ENCODE measurements at places on chromosomes 6 and 20.

GRCh38 chr20:1805161-1805581, 90.0 kb upstream of the SIRPA start:
- no peak for DNase-seq

- no peak for DNase-seq
Measured at GRCh38 chr20:59032713-59033059, 551 bp upstream of the ATP5F1E start.

GRCh38 chr6:160260803-160261450, 2.3 kb upstream of the SLC22A2 start:
- no peak for DNase-seq

- no peak for DNase-seq
Measured at GRCh38 chr6:37643851-37644672, 53.6 kb downstream of the MDGA1 start.

GRCh38 chr20:6828794-6829423, 61.4 kb downstream of the BMP2 start:
- no peak for DNase-seq

DNA sequence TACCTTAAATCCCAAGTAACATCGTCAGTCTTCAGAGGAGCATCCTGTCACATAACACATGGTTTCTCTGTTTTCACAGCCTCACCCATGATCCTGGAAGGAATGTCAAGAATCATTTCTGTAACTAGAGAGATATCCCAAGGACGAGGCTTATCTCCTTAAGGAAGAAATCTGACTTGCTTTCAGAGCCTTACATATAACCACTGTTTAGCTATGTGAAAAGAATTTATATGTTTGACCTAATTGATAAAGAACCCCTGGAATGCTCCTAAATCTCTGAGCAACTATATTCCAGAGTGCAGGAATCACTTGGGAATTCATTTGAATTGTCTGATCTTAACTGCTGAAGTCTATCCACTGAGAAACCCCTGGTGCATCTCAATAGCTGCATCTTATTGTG, 243.1 kb downstream of the ALDH8A1 start:
- no peak for DNase-seq

GRCh38 chr20:13231031-13231752, 10.1 kb downstream of the ISM1 start:
- DNase-seq = no peak

GRCh38 chr6:35960187-35960586, 39.3 kb upstream of the SRPK1 start:
- DNase-seq = no peak

DNA sequence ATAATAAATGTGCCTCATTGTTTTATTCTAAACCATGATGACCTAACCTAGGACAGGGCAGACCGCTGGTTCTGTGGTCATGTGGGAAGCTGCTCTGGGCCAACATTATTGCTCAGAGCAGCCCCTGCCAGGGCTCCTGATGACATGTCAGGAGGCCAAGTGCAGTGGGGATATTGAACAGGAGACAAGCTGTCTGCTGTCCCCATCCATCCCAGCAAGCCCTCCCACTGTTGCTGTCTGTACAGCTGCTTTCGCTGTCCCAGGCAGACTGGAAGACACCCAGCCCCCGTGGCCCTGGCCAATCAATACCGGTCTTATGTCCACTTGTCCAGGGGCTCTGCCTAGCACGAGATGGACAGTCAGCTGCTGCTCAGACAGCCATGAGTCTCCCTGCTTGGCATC, 43.2 kb upstream of the FNDC1 start:
- DNase-seq = peak; percentile 85

- DNase-seq = no peak
Measured at GRCh38 chr6:498795-499231, 107.3 kb downstream of the IRF4 start.

- DNase-seq = no peak
Measured at GRCh38 chr6:46898006-46898405, 23.7 kb downstream of the ADGRF5 start.

DNA sequence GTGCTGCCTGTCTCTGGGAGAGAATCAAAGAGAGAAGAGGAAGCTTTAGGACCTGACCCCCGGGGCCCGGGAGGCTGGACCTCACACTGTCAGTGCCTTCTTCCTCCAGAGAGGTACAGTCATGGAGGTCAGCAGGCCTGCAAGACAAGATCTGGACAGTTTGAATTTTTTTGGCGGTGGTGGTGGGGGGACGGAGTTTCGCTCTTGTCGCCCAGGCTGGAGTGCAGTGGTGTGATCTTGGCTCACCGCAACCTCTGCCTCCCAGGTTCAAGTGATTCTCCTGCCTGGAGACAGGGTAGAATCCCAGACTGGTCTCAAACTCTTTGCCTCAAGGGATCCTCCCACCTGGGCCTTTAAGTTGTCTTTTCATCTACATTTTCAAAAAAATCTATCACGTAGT, 34.4 kb downstream of the NR2E1 start:
- DNase-seq = no peak

- DNase-seq = no peak
Measured at GRCh38 chr6:150971219-150971618, 105.7 kb downstream of the MTHFD1L start.

DNA sequence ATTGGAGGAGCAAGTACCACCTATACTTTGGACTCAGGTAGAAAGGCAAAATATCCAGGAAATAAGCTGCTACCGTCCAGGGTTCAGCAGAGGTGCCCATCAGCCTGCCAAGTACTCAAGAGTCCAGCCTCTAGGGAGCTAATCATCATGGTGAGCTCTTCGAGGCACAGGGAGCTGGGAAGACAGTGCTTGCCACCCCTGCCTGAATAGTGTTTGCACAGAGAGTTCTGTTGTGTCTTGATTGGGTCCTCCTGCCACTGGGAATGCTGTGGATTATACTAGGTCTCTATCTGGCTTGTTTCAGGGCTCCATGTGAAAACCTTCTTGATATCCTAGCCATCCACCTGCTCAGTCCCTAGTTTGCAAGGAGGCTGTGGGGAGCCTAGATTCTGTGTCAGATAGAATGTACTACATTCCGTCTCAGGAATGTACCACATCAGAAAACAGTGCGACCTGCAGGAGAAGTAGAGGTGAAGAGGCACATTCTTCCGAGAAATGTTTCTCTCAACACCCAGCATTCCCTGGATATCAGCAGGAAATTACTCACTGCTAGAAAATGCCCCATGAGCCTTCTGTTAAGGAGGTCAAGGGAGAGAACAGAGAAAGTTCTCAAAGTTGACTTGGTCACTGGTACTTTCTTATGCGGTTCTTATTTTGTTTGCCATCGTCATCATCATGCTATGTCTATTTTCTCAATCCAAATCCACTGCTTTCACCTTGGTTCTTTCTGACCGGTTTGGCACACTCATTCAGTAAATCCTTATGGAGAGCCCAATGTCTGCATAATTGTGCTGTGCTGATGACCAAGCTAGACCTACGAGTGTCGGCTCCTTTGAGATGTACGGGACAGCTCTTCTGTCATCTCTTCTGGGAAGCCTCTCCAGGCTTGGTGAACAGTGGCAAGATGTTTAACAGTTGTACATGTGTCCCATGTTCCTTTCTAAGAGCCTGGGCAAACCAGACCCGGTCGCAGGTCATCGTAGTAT, 30.7 kb downstream of the PTPN1 start:
- DNase-seq = no peak

- DNase-seq = no peak
Measured at GRCh38 chr6:291697-292505, at the start of gene DUSP22. DUSP22 (plus strand) TSS chr6:292487; CDS start chr6:292540, 53 bp downstream.

DNA sequence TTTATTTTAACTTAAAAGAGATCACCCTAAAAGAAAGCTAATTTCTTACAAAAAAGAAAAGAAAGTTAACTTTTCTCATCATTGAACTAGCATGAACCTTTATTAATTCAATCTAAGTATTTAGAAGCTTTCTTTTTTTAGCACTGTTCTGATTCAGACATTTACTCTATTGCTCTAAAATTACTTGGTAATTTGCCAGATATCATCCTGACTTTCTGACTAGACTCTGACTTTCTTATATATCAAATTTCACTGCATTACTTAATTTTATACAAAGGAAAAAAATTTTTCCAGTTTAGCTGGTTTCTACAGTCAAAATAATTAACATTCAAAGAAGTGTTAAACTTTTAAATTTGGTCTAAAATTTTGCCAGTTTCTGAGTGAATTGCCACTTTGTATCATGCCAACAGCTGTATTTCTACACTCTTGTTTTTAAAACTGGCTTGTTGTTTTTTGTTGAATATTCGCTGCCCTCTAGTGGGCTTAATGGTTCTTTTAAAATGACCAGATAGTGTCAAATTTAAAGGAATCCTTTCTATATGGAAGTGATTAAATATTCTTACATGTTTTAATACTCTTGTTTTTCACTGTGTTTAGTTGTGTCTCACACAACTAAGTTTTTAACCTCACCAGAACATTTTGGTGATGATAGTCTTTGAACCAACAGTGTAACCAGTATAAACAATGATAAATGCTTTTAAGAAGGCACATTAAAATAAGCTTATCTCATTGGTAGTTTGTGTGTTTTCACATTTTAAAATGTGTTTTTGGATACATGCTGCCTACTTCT, 102.0 kb downstream of the POPDC3 start:
- no peak for DNase-seq

DNA sequence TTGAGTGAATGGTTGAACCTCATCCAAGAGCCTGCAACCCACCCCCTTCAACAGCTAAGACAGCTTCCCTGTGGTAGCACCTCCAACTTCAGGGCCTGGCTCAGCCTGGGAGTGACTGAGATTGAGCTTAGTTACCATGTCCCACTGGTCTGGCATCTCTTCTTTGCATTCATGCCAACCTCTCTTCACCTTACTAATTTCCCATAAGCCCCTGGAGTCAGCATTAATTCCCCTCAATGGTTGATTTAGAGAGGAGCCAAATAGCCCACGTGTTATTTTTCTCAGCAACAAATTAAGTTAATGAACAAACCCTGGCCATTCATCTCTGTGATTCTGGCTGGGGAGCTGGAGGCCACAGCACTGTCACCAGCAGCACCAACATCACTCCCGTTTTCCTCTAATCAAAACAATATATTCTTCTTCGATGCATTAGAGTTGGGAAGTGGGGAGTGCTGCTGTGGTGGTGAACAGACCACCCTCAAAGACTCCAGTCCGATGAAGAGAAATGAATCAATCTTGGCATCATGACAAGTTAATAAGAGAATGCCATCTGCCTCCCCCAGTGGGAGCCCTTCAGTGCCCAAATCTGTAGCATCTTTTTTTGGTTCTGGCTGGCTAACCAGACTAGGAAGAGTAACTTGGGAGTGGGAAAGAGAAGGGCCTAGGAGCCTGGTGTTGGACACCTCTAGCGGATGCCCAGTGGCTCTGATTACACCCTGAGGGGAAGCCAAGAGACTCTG, 316.9 kb upstream of the RNF24 start:
- no peak for DNase-seq

DNA sequence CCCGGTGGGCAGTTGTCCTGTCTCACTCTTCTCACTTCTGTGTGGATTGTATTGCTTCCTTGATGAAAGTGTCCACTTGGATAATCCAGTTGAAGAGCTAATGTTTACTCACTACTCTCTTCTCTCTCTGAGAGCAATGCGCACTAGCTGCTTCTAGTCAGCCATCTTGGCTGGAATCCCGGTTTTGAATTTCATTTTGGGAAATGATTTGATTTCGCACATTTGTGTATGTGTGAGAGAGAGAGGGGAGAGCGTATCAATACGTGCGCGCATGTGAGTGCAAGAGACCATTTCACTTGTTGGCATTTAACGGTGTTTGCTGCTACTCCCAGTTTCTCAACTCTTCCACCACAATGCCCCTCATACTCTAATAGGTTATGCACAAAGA, 67.8 kb downstream of the KLHL32 start:
- no peak for DNase-seq

GRCh38 chr6:10837009-10837621, 1.2 kb downstream of the MAK start:
- DNase-seq = peak; percentile 11

- no peak for DNase-seq
Measured at GRCh38 chr6:138116661-138116999, 9.4 kb upstream of the PERP start.

GRCh38 chr6:112576423-112576822, 229.3 kb downstream of the RFPL4B start:
- DNase-seq = no peak

- DNase-seq = no peak
Measured at GRCh38 chr6:164379795-164380194, 929.6 kb downstream of the C6orf118 start.

- DNase-seq = no peak
Measured at GRCh38 chr6:107547451-107547840, 57.5 kb downstream of the SOBP start.

DNA sequence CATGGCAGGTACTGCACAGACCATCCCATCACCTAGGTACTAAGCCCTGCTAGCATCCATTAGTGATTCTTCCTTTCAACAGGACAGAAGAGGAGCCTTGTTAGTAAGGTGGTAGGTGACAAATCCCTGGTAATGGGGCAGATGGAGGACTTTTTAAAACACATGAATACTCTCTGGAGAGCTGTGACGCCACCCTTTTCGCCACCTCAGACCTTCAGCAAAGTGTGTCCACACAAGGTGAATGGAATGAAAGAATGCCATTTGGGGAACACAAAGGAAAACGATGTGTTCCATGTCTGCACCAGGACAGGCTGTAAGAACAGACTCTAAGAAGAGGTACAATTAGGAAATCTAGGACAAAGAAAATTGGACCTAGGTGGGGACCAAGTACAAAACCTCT, 110.5 kb upstream of the CARMIL1 start:
- no peak for DNase-seq

- DNase-seq = no peak
Measured at GRCh38 chr20:51760905-51761546, 7.2 kb downstream of the ATP9A start.

- no peak for DNase-seq
Measured at GRCh38 chr20:59925899-59926298, 7.5 kb downstream of the SYCP2 start.

DNA sequence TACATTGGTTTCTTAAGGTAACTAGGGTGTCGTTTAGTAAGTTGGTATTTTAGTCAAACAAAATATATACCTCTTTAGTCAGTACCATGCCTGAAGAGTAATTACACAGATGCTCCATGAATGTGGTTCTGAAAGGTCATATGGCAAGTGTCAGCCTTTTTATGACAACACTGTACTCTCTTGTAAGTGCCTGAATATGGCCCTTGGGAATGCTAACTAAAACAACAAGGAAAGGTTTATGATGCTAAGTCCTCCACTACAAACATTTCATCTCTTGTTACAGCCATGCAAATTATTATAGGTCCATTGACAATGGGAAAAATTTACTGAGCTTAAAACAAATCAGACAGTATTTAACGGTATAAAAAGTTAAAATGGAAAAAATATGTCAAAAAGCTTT, 39.0 kb upstream of the SUPT3H start:
- no peak for DNase-seq

DNA sequence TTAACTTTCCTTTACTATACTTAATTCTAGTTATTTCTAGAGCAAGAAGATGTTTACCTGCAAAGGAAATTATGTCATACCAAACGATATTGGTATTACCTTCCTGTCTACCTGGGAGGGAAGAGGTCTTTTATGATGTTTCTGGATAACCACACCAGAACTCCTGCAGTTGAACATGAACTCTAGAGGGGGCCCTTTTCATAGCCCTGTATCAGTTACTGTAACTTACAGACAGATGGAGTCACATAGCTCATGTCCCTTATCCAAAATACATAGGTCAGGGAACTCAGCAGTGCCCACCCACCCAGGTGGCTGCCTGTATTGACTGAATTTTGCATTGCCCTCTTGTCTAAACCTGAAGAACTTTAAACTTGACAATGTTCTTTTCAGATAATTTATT, 35.1 kb upstream of the MYL9 start:
- DNase-seq = no peak

- no peak for DNase-seq
Measured at GRCh38 chr20:36391456-36391855, 85.3 kb downstream of the DLGAP4 start.

GRCh38 chr6:20474874-20475542, 59.2 kb upstream of the CDKAL1 start:
- DNase-seq = no peak

- no peak for DNase-seq
Measured at GRCh38 chr6:143515766-143516355, 4.3 kb upstream of the FUCA2 start.
